ENCODE measurements at places on chromosomes 5 and 9. TPM values are rescaled to one million over a fixed set of nuclear protein-coding genes. Genes with fewer than 3 reads are reported as not detected.

The TLE4 gene
- 50.3 TPM for total RNA-seq

The ICE1 gene
- total RNA-seq: 22.7 TPM

GRCh38 chr9:79023134-79023580, 548.6 kb upstream of the TLE4 start:
- no peak for DNase-seq

DNA sequence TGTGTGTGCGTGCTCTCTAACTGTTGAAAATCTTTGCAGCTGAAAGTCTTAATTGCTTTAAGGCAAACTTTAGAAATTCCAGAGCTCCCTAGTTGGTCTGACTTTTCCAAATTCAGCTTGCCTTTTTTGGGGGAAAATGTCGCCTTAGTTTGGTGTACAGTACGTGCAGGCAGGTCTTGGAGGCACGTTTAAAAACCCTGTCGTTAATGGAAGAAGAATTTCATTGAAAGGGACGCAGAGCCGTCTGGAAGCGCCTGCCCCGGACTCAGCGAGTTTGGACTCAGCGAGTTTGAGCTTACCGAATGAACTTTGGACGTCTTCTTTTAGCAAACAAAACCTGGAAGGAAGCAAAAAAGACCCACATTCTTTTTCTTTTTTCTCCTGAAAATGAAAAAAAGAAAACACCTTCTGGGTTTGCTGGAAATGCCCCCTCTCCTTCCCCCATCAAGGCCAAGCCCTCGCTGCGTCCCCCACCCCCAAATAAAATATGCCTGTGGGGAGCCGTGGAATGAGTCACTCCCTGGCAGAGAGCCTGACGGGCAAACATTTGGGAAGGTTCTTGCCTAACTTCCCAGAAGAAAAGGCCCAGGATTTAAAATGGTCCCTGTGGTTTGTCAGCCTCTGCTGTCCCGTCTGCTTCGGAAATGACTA, 1.5 kb downstream of the NEK6 start:
- peak; percentile 82 for DNase-seq

- no peak for DNase-seq
Observed at GRCh38 chr9:27353166-27353473, 56.2 kb upstream of the EQTN start.
